Panc1 (cell line): ENCODE measurements at places on chromosomes 16 and 17.
A peak's percentile ranks its signal among the peaks of the same experiment; 100 is the strongest.

- no peak for DNase-seq
These were observed 10.7 kb downstream of the GNAO1 start for GRCh38 chr16:56202036-56202435.

DNA sequence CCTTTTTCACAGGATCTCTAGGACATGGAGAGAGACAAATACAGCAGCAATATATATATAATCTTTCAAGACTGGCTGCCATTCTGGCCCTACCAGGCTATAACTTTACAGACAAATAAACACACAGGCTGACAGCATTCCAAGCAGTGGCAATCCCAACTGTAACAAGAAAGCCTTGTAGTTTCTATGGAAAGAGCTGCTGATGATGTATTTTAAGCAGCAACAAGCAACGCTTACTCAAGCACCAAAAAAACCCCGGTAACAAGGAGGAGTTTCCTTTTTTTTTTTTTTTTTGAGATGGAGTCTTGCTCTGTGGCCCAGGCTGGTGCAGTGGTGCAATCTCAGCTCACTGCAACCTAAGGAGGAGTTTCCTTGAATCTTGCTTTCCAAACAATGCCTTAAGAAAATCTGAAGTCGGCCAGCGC lies 23.2 kb downstream of the LSM12 start:
- no peak for DNase-seq

DNA sequence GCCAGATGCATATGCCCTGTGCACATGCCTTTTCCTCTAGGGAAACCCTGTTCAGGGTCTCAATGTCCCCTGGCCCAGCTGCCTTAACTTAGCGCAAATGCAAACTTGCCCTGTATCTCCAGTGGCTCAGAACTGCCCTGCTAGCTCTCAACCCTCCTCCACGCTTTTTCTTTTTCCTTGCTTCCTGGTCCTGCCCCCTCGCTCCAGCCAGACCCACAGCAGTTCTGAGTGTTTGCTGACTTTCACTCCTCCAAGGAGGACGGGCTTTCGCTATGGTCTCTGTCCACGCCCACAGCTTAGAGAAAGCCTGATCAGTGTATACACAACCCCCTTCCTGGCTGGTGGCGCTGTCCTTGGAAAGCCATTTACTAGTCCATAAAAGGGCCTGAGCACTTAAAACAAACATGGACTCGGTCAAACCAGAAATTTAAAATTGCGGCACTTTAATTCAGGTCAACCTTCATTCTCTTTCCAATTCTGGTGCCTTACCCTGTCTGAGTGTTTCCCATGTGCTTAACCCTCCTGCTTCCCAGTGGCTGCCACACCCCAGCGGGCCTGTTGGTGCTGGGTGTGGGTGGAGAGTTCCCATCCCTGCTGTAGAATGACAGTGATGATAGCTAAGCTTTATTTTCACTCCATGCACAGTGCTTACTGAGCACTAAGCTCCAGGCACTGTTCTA lies 15.6 kb upstream of the TMEM98 start:
- no peak for DNase-seq

- DNase-seq: no peak
These were observed 773 bp downstream of the PHLPP2 start for GRCh38 chr16:71723537-71724319.

DNA sequence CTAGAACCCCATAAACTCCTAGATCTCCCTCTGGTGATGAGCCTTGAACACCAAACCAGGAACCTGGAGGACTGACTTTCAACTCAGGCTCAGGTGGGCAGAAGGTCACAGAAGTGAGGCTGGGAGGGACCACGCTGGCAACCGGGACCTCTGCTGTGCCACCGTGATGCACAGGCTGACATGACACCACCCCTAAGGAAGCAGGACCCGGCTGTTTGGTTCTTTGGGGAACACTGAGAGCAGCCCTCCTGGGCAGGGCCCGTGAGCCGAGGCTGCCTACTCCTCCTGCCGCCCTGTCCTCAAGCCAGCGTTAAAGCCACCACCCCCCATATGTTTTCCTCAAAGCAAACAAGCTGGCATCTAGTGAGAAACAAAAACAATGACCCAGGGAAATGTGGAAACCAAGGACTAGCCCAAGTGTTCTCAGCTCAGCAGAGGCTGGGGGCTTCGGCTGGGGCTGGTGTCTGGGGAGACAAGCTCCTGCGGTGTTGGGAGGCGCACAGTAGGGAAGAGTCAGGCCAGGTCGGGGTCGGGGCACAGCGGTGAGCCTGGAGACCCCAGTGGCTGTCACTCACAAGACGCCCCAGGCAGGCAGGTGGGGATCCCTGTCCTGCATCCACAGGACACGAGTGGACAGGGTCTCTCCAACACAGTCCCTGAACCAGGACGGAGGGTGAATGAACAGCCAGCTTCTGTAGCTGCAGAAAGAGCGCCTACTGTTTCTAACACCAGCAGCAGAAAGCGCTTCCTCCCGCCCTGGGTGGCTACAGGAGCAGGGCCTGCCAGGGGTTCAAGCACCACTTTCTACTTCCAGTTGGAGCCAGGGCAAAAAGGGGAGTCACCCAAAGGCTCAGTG lies 1.7 kb downstream of the SMIM5 start:
- no peak for DNase-seq

- no peak for DNase-seq
These were observed 191.0 kb downstream of the IRF8 start for GRCh38 chr16:86089991-86090390.

- no peak for DNase-seq
These were observed 14.2 kb upstream of the HAPSTR1 start for GRCh38 chr16:9077091-9077809.

- no peak for DNase-seq
These were observed 20.2 kb upstream of the GSE1 start for GRCh38 chr16:85592700-85593493.

- DNase-seq: no peak
These were observed 9.3 kb downstream of the CA7 start for GRCh38 chr16:66853261-66854139.

- DNase-seq: no peak
These were observed 220.5 kb upstream of the XYLT1 start for GRCh38 chr16:17691106-17691898.

GRCh38 chr16:57556941-57557541 lies 14.6 kb downstream of the ADGRG5 start:
- DNase-seq: no peak

GRCh38 chr16:1311738-1312466 lies 2.5 kb downstream of the UBE2I start:
- DNase-seq: no peak

DNA sequence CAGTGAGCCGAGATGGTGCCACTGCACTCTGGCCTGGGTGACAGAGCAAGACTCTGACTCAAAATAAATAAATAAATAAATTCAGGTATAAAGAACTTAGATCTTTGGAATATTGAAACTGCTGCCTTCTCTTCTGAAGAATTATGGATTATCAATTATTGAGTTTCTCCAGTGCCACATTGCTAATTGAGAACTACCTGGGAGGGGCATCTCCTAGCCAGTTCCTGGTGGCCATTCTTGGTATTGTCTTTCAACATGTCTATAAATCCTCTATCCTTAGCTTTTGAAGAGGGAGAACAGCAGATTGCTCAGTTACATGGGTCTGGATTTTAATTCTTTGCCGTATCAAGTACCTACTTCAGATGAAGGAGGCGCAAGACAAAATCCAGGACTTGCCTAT lies 29.2 kb downstream of the CALCOCO2 start:
- DNase-seq: no peak

DNA sequence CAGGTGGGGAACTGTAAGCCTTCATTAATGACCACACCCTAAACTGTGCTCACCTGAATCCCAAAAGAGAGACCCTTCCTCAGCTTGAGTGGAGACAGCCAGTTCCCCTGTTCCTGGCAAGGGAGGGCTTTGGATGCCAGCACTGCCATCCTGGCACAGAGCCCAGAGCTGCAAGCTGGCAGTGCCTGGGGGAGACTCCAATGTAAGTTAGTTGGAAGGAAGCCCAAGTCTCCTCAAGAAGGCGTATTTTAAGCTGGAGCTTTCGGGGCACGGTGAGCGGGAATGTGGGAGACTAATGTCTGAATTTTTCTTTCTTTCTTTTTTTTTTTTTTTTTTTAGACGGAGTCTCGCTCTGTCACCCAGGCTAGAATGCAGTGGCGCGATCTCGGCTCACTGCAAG lies 4.7 kb downstream of the CDC42EP4 start:
- DNase-seq: no peak

DNA sequence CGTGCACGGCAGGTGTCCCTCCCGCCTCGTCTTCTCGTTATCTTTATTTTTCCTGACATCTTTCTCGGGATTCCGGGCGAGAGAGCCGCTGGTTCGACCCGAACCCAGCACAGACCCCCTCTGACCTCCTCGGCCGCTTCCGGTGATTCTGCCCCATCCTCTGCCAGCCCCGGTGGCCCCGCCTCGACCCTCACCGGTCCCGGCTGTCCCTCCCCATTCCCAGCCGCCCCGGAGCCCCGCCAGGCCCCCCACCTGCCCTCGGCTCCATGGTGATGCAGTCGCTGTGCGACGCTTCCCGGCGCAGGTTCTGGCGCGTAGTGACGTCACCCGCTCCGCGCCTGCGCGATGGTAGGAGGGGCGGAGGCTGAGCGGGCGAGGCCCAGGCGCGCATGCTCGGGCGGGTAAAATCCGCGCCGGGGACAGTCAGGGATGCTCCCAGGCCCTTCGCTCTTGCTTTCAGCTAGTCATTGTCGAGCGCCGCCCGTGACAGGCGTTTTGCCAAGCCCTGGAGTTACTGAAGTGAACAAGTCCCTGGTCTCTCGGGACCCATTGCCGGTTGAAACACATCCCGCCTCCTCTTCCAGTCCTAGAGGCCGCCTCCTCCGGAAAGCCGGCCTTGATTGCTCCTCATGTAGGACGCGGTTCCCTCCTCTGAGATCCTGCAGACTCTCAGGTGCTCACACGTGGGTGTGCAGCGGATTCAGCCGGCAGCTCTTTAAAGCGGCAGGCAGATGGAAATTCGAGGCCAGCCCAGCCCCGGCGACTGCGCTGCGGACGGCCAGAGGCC lies at the start of gene MTHFSD:
Gene MTHFSD, minus strand, starts transcription at position 319 of the 787 bp plus-strand sequence. Its CDS starts 51 bp downstream, at position 268.
- no peak for DNase-seq

DNA sequence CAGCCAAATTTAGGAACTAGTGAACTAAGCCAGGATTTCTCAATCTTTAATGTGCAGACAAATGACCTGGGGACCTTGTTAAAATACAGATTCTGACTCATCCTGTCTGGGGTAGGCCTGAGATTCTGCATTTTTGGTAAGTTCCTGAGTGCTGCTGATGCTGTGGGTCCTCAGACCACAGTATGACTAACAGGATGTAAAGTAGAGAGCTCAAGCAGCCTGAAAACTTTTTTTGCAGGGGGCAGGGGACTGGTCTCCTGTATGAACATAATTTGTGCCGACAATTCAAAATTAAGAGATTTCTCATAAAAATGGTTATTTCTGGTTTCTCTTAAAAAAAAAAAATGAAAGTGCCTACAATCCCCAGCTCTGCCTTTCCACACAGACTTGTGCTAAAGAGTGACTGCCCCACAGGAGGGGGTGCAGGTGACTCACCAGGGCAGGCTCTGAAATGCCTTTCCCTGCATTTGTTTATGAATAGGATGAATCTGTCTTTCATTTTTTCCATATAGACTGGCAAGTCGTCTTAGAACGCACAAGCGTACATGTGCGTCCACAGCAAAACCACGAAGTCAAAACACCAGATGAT lies 271.5 kb downstream of the PHKB start:
- peak; percentile 57 for DNase-seq

DNA sequence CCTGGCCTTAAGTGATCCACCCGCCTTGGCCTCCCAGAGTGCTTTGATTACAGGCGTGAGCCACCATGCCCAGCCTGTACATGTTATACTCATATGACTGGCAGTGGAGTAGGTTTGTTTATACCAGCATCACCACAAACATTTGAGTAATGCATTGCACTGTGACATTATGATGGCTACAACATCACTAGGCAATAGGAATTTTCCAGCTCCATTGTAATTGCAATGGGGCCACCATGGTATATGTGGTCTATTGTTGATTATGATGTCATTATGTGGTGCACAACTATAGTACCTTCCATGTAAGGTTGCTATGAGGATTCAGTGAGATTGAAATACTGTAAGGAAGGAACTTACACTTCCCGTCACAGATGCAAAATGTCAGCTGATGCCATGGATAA lies 168.9 kb downstream of the COPRS start:
- DNase-seq: no peak

GRCh38 chr16:79309606-79310005 lies 290.9 kb downstream of the MAF start:
- DNase-seq: no peak

GRCh38 chr16:2008631-2009163 lies 924 bp downstream of the ZNF598 start:
- DNase-seq: no peak

- DNase-seq: no peak
These were observed 20.3 kb downstream of the COPRS start for GRCh38 chr17:31838636-31839225.

DNA sequence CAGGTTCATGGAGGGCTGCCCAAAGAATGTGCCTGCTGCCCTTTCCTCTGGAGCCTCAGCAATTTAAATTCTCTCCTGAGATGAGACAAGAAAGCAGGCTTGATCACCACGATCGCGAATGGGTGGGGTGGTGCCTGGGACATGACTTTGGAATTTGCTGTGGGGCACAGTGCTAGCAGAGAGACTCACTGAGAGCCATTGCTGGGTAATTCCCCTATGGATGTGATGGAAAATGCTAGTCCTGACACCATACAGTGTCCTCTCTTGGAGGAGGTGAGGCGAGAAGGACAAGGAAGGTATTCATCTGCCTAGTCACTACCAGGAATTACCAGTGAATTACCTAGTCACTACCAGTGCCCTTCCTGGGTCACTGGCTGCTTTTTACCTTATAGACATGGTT lies 15.5 kb downstream of the FAM20A start:
- DNase-seq: no peak

DNA sequence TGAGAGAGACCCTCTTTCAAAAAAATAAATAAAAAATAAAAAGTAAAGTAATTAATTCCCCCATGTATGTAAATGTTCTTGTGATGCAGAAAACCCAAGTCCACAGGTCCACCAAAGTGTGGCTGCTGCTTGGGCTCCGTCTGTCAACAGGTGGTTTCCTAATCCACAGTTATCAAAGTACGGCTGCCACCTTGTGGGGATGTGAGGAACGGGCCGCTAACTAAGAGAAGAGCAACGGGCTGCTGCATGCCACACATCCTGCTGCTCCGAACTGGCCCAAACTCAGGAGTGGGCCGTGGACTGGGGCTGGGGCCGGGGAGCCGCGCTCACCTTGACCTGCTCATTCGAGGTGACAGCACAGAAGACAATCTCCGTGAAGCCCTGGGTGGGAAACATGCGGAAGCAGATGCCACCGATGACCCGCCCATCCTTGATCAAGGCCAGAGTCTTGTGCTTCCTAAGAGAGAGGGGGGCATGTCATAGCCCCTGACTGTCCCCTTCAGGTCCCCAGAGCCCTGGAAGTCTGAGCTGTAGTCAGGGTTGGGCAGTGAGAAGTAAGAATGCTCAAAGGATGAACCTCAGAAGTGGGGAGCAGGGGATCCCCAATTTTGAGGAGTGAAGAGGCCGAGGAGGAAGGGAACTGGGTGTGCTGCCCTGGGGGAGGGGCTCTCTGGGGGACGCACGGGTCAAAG lies 4.3 kb downstream of the KAT2A start:
- DNase-seq: no peak

- no peak for DNase-seq
These were observed 41.1 kb downstream of the TNRC6C start for GRCh38 chr17:77999413-78000173.

- DNase-seq: no peak
These were observed 158.8 kb downstream of the AATF start for GRCh38 chr17:37107406-37108083.

- no peak for DNase-seq
These were observed 2.5 kb downstream of the TTLL6 start for GRCh38 chr17:48814504-48814903.
